ENCODE measurements at places on chromosomes 5 and 9. TPM values are rescaled to one million over a fixed set of nuclear protein-coding genes. Genes with fewer than 3 reads are reported as not detected.

The MIGA2 gene
- total RNA-seq, result 22.4 TPM

The MXD3 gene
- 2.7 TPM for total RNA-seq

The SREK1IP1 gene
- total RNA-seq, result 9.4 TPM

GRCh38 chr5:91095313-91095712 lies 287.8 kb downstream of the ARRDC3 start:
- no peak overlapping the region for H3K4me3 ChIP-seq
- no peak for DNase-seq
- H3K36me3 ChIP-seq, result no peaks in the 10 kb centered on the region
- H3K27me3 ChIP-seq, result no peaks in the 10 kb centered on the region
